ENCODE measurements at places on chromosomes 12 and 14.

DNA sequence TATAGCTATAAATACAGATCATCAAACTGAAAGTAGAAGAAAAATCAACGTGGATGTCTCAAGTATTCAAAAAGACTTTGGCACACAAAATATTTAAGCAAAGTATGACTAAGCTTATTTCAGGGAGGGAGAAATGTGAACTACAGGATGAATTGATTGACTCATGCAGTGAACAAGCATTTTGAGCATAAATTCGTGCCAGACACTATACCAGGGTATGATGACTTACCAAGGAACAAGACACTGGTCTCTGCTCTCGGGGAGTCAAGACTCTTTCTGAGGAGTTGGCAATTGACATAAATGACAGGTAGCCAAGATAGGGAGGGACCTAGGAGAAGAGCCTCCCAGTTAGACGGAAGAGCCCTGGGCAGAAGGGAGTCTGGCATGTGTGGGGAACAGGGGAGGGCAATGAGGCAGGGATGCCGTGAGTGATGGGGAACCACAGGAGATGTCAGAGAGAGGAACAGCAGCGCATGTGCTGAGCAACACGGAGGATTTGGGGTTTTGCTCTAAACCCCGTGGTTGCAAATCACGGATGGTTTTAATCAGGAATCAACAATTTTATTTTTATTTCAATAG lies 115.2 kb downstream of the TMEM132D start:
- DNase-seq = no peak

DNA sequence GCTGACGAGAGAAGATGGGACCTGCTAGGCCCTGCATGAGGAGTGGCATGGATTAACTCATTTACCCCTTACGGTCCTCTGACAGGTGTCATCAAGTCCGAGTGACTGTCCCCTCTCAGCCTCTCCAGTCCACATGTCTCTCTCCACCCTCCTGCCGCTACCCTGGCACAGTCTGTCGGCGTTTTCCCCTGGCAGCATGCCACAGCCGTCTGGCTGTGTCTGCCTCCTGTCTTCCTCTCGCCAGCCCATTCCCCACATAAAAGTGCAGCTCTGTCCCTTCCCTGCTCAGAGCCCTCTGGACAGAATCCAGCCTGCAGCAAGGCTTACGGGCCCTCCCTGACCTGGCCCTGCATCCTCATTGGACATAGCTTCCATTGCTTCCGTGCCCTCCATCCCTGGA lies 45.6 kb downstream of the UBE3B start:
- no peak for DNase-seq

- no peak for DNase-seq
Observed at GRCh38 chr14:94282991-94283723, 9.9 kb downstream of the SERPINA10 start.

- no peak for DNase-seq
Observed at GRCh38 chr14:59294662-59294992, 106.2 kb downstream of the DAAM1 start.

All from central memory CD4-positive, alpha-beta T cell (primary cell).